ENCODE measurements at places on chromosomes 4 and X.

- DNase-seq, result no peak
These were observed 39.4 kb downstream of the ATP1B4 start for GRCh38 chrX:120401301-120401700.

- DNase-seq, result no peak
These were observed at the start of gene AVPR2 for GRCh38 chrX:153903991-153904957. AVPR2 (plus strand) TSS chrX:153904673; CDS start chrX:153905146, 473 bp downstream.

GRCh38 chr4:6568148-6568547 is 6.8 kb upstream of the MAN2B2 start:
- no peak for DNase-seq

DNA sequence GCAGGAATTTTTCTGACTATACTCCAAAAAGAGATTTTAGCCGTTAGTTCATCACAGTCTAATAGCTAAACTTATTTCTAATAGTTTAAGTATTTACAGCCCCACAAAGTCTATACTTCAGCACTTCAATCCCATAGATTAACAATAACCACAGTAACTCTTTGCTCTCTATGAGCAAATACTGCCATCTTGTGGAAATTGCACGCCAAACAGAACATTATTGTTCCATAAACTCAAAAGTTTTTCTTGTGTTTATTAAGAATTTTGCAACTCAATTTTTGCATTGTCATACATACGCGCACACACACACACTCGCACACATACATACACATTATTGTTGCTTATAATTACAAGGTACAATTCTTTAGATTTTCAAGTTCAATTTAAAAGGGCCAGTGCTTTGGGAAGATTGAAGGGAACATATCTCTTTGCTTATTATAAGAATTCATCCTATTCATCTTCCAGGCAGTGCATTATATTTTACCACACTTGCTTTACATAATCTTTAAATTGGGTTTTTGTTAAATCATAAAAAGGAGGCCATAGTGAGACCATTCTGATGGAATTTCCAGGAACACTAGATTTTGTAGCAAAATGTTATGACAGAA is 63.8 kb upstream of the ATOH1 start:
- no peak for DNase-seq

- DNase-seq, result no peak
These were observed 18.0 kb downstream of the ETDC start for GRCh38 chrX:135327299-135327698.
